ENCODE measurements at places on chromosomes 5 and 9.
A peak's percentile ranks its signal among the peaks of the same experiment; 100 is the strongest.

GRCh38 chr5:149605998-149606724, 24.9 kb downstream of the ARHGEF37 start:
- DNase-seq: peak; percentile 50

DNA sequence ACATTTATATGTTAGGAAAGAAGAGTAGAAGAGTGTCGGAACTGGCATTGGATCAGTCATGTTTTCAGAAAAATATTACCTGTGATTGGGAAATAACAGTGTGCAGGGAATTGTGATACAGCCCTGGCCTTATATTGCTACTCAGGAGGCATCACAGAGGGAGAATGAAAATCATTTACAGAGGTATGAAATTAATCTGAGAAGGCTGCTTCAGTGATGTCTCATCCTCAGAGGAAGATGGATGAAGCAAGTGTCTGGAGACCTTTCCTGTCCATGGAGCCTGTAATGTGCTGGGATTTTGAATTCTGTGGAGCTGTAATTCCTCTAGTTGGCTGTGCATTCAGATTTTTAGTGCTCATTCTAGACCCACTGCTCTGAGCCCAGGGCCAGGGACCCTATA, 3.8 kb downstream of the ACTBL2 start:
- DNase-seq: no peak

DNA sequence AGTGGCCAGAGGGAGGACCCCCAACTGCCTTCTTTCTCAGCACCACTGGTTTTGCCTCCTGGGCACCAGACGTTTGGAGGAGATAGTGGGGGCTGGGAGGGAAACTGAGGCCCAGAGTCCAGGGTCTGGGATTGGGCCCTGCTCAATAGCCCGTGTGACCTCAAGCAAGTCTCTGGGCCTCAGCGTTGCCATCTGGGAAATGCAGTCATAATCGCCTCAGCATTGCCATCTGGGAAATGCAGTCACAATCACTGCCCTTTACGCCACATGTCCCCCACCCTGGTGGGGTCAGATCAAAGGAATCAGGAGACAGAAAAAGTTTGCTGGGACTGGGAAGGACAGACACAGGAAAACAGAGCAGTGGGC, 1.6 kb downstream of the SH2D3C start:
- DNase-seq: no peak

GRCh38 chr5:98774192-98775033, 950 bp downstream of the RGMB start:
- DNase-seq: peak; percentile 69

- DNase-seq: no peak
Measured at GRCh38 chr9:125881042-125881441, 133.9 kb downstream of the PBX3 start.

DNA sequence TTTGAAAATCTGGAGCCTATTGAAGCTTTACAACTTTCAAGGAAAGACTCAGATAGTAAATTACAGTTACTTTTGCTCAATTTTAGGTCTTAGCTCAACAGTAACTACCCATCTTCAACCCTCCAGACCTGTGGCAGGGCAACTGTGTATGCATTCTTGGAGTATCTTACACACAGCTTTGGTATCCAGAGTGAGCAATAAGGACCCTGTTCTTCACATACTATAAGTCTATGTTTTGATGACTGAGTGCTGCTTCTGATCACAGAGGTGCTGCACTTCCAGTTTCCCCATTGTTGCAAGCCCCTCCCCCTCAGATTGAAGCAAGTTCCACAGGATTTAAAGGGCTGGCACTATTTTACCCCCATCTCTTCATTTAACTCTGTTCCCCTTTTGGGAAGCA, 737.4 kb upstream of the GRAMD2B start:
- peak; percentile 43 for DNase-seq

GRCh38 chr5:40627706-40628105, 52.0 kb upstream of the PTGER4 start:
- peak; percentile 59 for DNase-seq

DNA sequence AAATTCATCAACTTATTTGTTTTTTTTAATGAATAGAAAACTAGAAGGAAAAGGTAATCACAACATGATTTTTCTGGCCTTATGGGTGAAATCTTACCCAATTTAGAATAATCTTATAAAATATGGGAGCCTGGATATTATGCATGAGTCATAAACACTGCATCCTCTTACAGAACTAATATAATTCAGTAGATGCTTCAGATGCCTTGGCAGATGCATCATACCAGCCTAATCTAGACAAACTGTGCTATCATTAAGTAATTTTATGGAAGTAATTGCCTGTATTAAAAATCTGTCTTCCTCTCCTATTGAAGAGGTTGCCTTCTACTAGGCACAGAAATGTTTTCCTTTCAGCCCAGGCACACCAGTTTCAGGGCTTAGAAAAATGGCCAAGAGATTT, 2384.6 kb upstream of the WWC1 start:
- no peak for DNase-seq

GRCh38 chr5:149002053-149002452, 60.8 kb downstream of the SH3TC2 start:
- peak; percentile 98 for DNase-seq

GRCh38 chr9:137243626-137244485, 2.8 kb downstream of the TUBB4B start:
- DNase-seq: no peak

DNA sequence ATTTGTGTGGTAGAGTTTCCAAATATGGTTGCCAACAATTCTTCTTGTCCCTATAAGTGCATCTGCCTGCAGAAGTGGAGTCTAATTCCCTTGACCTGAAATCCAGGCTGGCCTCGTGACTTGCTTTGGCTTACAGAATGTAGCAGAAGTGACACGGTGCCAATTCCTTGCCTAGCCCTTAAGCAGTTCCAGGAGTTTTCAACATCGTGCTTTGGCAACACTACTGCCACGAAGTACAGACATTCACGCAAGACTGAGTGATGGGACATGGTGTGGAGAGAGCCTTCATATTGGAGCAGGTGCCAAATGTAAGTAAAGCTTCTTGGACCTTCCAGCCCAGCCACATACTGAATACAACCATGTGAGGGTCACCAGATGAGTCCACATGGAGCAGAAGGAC, 92.9 kb upstream of the NEK6 start:
- DNase-seq: no peak

- DNase-seq: no peak
Measured at GRCh38 chr9:129182122-129182521, 4.1 kb upstream of the IER5L start.

- DNase-seq: no peak
Measured at GRCh38 chr9:97319395-97319794, 11.9 kb downstream of the CCDC180 start.

DNA sequence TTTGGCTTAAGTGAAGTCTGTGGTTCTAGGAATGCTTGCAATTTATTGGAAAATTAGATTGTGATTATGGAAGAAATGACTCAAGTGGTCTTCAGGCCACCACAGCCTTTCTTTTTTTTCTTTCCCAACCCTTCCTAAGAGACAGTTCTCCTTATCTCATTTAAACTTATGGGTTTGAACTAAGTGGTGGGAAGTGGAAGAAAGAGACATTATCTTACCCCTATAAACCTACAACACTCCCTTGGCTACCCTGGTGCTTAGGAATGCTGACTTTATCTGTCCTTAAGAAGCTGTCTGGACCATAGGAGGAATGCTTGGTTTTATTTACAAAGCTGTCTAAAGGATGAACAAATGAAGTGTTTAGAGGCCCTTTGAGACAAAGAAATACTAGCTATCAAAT, 5.1 kb upstream of the ERAP1 start:
- DNase-seq: no peak

DNA sequence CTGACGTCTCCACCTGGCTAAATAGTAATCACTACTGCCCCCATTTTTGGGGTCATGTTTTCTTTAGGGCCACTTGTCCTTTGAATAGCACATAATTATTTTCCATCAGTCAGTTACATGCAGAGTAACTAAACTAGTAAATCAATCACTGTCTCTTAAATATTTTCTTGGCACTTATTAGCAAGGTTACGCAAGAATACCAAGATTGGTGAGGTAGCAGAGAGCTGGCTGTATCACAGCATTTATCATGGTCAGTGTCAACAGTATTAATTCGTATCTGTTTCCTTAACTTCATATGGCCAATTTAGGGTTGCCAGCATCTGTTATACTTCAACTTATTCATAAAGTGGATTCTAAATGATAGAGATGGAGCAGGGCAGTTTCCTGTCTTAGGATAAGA, 346.8 kb upstream of the FAM174A start:
- DNase-seq: no peak

DNA sequence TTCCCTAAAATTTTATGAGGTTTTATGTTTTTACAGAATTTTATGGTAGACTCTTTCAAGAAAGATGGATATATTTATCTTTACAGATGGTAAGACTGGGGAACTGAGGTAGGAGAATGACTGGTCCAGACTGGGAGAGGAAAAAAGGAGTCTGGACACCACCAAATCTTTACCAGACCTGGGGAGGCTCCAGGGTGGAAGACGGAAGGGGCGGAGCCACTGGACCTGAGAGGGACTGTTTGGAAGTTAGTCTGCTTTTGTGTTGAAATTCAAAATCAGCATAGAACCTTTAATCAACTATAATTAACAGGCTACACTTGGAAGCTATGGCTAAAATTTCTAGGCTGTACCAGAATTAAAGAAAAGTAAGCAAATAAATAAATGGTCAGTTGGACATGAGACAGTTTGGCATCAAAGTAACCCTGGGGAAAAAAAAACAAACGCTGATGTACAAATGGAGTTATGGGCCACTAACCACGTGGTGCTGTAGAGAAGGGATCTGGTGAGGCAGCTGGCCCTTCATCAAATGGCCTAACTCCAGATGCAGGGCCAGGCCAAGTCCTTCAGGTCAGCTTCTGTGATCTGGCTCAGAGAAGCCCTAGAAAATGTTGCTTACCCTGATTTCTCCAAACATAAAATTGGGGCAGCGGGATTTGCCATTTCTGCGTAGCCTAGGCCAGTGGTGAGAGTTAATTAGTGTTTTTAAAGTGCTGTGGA, 155.1 kb downstream of the ARSB start:
- no peak for DNase-seq

- DNase-seq: no peak
Measured at GRCh38 chr5:82298668-82299067, 20.5 kb upstream of the RPS23 start.

GRCh38 chr5:168679515-168679920, 100.3 kb upstream of the PANK3 start:
- peak; percentile 67 for DNase-seq

GRCh38 chr5:3912790-3913189, 317.2 kb downstream of the IRX1 start:
- DNase-seq: no peak

DNA sequence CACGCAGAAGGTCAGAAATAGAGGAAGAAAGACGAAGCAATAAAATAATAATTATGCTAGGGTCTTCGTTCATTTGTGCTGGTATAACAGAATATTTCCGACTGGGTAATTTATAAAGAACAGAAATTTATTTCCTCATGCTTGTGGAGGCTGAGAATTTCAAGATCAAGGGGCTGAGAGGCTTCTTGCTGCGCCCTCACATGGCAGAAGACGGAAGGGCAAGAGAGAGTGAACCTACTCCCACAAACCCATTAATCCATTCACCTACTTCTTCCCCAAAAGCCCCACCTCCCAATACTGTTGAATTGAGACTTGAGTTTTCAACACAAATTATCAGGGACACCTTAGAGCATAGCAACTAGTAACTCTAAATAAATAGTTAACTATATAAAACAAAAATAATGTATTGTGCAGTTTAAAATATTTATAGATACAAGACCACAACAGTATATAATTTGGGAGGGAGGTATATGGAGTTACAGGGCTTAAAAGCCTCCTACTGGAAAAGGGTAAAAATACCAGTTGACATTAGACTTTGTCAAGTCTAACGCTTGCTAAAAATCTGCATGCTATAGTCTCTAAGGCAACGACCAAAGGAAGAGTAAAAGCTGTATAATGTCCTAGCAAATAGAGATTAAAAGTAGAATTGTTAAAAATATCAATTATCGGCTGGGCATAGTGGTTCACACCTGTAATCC, 40.3 kb upstream of the NAA35 start:
- DNase-seq: peak; percentile 8

- DNase-seq: no peak
Measured at GRCh38 chr5:73039082-73039481, 81.3 kb upstream of the TMEM171 start.

DNA sequence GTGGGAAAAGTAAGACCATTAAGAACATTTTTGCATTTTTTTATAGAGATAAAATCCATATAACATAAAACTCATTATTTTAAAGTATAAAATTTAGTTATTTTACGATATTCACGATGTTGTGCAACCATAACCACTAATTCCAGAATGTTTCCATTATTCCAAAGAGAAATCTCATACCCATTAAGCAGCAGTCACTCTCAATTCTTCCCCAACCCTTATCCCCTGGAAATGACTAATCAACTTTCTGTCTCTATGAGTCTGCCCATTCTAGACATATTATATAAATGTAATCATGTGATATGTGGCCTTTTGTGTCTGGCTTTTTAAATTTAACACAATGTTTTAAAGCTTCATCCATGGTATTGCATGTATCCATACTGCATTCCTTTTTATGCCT, 115.6 kb upstream of the ADAMTSL1 start:
- DNase-seq: peak; percentile 64

- DNase-seq: no peak
Measured at GRCh38 chr5:135700731-135701130, 121.9 kb upstream of the CXCL14 start.

GRCh38 chr5:150320044-150320613, 17.4 kb upstream of the ARSI start:
- peak; percentile 71 for DNase-seq

DNA sequence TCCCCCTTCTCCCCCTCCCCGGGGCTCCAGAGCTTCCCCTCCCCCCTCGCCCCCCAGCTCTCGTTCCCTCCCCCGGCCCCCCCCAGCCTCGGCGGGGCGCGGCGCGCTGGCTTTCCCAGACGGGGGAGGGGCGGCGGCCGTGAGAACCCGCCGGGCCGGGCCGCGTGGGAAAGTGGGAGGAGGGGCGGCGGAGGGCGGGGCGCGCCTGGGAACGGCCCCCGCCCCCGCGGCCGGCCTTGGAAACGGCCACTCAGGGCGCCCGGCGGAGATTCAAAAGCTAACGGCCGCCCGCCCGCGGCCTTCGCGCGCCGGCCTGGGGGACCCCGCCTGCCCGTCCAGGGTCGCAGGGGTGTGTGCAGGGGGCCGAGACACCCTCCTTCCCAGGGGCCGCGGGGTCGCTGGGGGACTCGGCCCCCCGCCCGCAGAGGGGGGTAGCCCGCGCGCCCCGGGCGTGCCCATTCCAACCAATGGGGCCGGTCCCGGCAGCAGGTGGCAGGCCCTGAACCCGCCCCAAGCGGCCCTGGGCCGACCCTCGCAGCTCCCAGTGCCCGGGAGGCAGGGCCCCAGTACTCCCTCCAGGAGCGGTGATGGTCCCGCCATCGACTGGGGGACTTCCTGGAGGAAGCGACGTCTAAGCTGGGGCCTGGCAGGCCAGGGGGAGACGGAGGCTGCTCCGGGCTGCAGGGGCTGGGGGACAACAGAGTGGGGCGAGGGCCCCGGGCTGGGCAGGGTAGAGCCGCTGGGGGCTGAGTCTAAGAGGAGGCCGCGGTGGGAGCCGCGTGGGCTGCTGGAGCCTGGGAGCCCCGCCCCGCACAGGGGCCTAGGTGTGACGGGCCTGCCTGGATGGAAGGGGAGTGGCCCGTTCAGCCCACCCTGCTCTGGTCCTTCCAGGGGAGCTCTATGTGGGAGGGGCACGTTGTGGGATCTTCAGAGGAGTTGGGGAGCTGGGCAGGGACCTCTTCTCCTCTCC, 14.2 kb upstream of the NRARP start:
- no peak for DNase-seq

GRCh38 chr5:151094030-151094851, 13.4 kb upstream of the TNIP1 start:
- DNase-seq: peak; percentile 10
